Skeletal muscle cell (primary cell): ENCODE measurements at places on chromosomes 6 and 20.

DNA sequence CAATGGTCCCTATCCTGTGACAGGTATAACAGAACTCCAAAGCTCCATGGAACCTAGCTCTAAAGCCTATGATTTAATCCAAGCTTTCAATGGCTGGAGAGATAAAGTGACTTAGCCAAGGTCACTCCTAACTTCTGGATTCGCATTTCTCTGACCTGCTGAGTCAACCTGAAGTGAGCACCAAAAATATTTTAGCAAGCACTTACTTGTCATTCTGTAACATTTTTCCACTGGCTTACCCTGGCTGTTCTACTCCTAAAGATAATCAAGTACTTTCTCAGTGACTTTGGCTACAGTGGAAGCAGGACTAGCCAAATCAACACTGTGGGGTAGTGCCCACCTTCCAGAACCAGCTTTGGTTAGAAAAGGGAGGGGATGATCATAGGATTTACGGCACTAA is 188.3 kb downstream of the OGFRL1 start:
- DNase-seq, result no peak

DNA sequence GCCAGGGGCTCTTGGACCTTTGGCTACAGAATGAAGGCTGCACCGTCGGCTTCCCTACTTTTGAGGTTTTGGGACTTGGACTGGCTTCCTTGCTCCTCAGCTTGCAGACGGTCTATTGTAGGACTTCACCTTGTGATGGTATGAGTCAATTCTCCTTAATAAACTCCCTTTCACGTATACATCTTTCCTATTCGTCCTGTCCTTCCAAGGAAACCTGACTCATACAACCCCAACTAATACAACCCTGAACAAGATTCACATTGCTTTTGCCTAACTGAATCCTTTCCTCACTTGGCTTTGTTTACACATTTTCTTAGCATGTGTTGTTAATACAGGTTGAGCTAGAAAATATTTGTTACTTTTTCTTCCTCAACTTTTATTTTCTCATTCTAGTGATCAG is 21.9 kb downstream of the TBXT start:
- DNase-seq, result no peak

GRCh38 chr20:51750037-51750769 is 18.0 kb downstream of the ATP9A start:
- peak; percentile 82 for DNase-seq

- no peak for DNase-seq
Observed at GRCh38 chr6:6657085-6657819, 68.7 kb downstream of the LY86 start.

DNA sequence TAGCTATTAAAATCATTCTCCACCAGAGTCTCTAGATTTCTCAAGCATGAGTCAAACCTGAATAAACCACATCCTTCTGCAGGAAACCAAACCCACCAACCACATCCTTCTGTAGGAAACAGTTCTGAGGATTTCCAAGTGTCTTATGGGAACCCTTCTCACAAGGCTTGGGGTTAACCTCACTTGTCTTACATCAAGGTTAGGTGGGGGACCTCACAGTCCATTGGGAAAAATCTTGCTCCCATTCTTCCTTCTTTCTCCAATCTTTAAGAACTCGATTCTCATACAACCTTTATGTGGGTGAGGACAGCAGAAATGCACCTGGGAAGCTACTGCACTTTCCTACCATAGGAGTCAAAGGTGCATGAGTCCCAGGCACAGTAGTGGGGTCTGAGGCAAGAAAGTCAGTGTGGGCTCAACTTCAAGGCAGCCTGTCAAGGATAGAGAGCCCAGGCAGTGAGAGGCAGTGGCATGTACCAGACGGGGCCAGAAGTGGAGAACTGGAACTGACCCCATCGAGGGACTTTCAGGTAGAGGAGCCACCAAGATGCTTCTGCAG is 114.5 kb downstream of the SLC22A3 start:
- peak; percentile 83 for DNase-seq

DNA sequence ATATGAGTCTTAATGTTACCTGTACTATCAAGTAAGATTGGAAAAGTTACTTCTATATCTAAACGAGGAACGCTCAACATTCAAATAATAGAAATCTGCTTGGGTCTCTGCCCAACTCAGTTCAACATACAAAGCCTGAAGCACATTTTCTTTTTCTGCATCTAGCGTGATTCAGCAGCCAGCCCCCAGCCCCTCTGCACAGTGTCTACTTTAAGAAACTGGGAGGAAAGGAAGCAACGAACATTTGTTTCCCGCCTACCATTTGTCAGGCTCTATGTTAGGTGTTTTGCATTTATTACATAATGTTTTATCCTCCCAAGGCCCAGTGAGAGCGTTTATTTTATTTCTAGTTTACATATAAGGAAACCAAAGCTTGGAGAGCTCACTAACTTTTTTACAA is 17.3 kb downstream of the PHACTR1 start:
- no peak for DNase-seq

DNA sequence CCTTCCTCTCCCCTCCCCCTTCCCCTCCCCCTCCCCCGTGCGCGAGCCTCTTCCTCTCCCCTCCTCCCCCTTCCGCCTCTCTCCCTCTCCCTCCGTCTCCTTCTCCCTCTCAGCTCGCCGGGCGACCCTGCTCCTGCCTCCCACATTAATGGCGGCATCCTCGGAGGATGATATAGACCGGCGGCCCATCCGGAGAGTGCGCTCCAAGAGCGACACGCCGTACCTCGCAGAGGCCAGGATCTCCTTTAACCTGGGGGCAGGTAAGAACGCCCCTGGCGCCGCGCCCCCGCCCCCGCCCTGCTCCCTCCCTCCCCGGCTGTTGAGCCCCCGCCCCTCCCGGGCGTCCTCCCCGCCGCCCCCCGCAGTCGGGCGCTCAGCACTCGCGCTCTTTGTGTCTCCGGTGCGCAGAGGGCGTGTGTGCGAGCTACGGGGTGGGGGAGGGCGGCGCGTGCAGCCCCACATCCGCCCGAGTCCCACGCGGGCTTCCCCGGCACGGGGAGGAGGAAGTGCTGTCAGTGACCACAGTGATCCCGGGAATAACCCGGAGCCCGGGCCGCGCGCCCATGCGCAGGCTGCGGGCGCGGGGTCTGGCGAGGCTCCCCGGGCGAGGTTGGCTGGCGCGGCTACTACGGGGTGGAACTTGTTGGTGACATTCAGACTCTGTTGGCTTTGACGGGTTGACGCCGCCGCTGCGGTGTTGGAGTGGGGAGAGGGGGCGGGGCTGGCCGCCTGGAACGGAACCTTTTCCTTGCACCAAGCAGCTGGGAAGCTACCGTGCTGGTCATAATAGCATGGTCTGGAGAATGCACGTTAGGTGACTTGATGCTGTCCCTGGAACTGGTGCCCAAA is 33.2 kb downstream of the PHACTR1 start:
- DNase-seq, result no peak

GRCh38 chr6:129996387-129996786 is 22.0 kb upstream of the L3MBTL3 start:
- DNase-seq, result no peak

GRCh38 chr6:132063204-132063603 is 112.0 kb upstream of the CCN2 start:
- DNase-seq, result no peak

DNA sequence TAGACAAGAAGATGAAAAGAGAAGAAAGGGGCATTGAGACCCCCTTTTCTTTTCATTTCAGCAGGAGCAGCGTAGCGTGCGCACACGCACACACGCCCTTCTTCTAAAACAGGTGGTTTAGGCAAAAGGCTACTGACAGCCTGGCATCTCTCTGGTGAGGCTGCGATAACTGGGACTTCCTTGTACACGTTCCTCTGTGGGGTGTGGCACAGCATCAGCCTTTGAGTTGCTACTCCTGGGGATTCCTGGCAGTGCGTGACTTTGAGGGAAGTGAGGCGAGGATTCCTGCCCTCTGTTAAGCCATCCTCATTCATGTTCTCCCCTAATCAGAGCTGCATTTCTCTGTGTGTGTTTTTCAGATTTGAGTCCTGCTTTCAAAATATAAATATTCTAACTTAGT is 94.7 kb downstream of the TMEM170B start:
- no peak for DNase-seq

GRCh38 chr6:131792091-131792496 is 15.7 kb upstream of the ENPP1 start:
- DNase-seq, result no peak

- no peak for DNase-seq
Observed at GRCh38 chr6:43734294-43734665, 35.7 kb upstream of the VEGFA start.

DNA sequence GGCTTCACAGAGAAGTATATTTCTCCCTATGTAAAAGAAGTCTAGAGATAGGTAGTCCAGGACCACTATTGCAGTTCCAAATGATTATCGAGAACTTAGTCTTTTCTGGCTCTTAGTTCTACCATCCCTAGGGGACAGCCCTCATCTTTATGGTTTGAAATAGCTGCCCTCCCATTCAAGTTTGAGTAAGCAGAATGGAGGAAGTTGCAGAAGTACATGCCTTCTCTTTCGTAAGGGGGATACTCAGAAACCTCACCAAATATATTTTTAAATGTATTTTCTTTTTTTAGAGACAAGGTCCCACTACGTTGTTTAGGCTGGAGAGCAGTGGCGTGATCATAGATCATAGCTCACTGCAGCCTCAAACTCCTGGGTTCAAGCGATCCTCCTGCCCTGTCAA is 236.8 kb upstream of the RREB1 start:
- DNase-seq, result no peak

- DNase-seq, result no peak
Observed at GRCh38 chr6:157860505-157860991, 37.5 kb downstream of the SNX9 start.

DNA sequence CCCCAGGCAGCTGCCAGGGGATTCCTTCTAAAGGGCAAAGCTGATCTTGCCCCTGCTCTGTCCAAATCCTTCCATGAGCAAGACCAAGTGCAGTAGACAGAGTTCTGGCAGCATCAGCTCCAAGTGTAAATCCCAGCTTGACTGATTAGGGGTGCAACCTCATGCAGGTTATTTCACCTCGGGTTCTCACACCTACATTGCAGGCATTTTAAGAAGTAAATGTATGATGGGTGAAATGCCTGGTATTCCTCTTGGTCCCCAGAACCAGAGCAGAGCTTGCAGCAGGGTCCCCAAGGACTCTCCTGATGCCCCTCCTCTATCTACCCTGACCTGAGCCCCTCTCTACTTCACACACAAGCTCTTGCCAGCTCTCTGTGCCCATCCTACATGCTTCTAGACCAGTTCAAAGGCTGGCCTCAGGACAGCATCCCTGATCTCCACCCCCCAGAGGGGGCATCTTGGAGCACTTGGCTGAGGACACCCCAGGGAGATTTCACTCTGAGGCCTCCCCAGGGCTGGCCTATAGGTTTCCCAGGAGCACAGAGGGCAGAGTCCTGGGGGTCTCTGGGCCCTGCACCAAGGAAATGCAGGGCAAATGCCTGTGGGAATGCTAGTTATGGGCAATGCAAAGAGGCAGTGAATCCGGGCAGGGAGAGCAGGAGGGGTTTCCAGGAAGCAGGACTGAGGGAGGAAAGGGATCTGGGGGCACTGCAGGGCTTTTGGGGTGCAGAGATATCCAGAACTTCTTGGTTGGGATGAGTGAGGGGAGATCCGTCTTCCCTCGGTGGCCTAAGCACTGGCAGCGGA is 1.0 kb downstream of the LZTS3 start:
- no peak for DNase-seq

GRCh38 chr6:111938710-111939109 is 65.5 kb upstream of the FYN start:
- peak; percentile 88 for DNase-seq

GRCh38 chr6:12138381-12138780 is 126.3 kb downstream of the HIVEP1 start:
- DNase-seq, result no peak

- DNase-seq, result no peak
Observed at GRCh38 chr20:47347661-47348435, 8.7 kb downstream of the ZMYND8 start.

GRCh38 chr6:90500458-90500857 is 86.4 kb downstream of the MAP3K7 start:
- no peak for DNase-seq

DNA sequence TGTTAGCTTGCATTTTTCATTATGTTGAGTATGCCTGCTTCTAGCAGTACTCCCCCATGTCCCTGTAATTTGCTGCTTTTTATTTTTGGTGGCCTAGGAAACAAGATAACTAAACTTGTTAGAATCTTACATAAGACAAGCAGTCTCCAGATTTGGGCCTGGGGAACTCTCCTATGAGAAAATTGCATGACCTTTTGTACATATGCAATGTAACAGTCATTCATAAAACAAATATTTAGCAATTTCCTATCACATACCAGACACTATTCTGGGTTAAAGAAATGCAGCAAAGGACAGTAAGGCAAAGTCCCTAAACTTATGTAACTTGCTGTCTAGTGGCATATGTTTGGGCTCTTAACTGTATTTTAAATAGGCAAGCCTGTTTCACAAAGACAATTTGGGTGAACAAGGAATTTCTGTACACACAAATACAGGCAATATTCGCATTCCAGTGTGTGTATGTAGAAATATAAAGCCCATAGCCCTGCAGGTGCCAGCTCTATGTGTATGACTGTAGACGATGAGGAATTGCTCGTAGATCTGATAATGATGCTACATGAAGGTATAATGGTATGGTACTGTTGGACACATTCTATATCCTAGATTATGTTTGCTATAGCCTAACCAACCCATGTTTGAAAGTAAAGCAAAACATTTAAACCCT is 305.2 kb upstream of the CITED2 start:
- DNase-seq, result no peak

DNA sequence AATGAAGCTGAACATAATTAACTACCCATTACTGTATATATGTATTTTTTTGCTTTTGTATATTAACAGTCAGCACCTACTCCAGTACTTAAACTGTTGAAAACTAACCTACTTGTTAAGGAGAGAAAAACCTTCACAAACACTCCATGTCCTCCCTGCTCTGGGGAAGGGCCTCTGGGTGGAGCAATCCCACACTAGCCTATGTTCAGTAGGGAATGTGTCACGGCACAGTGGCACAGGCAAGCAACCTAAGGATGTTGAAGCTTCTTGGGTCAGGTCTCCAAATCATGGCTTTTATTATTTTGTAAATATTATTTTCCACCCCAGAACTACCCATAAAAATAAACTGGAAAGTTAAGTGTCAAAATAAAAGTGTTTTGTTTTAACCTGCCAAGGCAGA is 5.3 kb downstream of the MAN1A1 start:
- DNase-seq, result no peak
